Inflammatory macrophage treated with lipopolysaccharide for 4 hours (primary cell): ENCODE measurements at places on chromosomes 12 and 14.

- DNase-seq, result no peak
Measured at GRCh38 chr14:35835208-35835982, 9.3 kb downstream of the BRMS1L start.

- no peak for DNase-seq
Measured at GRCh38 chr12:131159660-131160059, 206.0 kb downstream of the ADGRD1 start.

GRCh38 chr12:107310621-107311020 lies 217.3 kb upstream of the CRY1 start:
- no peak for DNase-seq

- no peak for DNase-seq
Measured at GRCh38 chr12:95877622-95878021, 18.9 kb downstream of the SNRPF start.

DNA sequence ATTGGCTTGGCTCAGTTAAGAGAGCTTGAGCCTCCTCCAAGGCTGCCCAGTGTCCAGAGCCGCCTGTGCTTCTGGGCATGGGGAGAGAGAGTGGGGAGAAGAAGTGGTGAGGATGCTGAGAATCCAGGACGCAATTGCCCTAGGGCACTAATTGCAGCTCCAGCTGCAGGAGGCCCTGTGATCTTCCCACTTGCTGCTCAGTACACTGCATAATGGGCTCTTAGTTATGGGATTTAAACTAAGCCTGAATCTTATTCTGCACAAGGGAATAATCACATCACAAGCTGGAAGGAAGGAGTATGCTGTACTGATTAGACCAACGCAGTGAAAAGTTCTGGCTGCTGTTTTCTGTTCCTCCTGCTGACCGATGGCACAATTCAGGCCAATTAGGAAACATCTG lies 101.0 kb upstream of the PRMT8 start:
- no peak for DNase-seq

DNA sequence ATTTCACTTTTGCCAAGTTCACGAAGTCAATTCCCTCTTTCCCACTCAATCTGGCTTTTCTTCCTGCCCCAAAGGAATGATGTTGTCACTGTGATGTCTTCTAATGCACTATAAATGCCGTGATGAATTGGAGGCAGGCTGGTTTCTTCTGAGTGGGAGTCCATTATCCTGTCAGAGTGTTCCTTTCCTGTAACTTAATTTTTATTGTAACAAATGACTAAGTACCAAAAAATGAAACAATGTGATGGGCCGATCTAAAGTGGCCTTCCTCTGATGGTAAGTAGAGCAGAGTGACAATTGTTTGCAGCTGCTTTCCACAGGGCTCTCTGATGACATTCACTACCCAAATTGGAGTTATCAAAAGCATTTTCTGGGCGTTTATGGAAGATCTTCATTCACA lies 22.2 kb downstream of the TMEM30B start:
- DNase-seq, result no peak

GRCh38 chr12:131950182-131950913 lies 606 bp downstream of the EP400 start:
- no peak for DNase-seq

DNA sequence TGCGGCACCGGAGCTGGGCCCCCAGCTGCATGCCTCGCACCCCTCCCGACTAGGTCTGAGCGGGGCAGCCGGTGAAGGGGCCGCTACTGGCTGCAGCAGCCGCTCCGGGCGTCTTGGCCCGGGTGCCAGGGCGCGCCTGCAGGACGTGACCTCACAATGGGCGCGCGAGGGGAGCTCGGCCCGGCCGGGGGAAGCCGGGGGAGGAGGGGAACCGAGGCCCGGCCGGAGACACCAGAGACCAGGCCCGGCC lies 353 bp downstream of the BAG5 start:
- peak; percentile 45 for DNase-seq

GRCh38 chr12:110002676-110003515 lies 3.7 kb downstream of the ANKRD13A start:
- DNase-seq, result no peak

DNA sequence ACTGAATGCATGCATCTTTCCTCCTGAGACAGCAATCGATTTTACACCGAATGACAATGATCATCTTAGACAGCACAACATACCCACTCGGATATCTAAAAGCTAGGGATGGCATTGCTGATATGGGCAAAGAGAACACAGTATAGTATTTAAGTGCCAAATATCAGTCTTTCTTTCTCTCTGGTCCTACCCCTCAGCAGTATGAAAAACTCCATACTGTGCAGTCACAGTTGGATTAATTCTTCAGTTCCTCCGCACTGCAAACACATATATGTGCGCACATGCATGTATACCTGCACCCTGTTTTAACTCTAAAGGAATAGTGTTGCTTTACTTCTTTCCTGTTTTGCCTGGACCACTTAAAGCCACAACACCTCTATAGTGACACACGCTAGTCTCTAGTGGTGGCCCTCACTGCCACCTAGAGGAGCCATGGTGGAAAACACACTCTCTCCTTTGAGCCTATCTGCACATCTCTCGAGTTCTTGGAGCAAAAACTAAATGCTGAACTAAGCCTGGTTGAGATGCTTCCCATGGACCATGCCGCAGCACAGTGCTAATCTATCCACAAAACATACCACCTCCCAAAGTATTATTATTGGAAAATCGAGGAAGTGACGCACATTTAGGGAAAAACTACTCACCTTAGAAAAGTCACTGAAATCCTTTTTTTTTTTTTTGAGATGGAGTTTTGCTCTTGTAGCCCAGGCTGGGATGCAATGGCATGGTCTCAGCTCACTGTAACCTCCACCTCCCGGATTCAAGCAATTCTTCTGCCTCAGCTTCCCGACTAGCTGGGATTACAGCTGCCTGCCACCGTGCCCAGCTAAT lies 11.9 kb downstream of the TMEM52B start:
- DNase-seq, result peak; percentile 78

- no peak for DNase-seq
Measured at GRCh38 chr12:79512068-79512467, 178.7 kb downstream of the PAWR start.

GRCh38 chr12:132614861-132615578 lies 3.6 kb upstream of the P2RX2 start:
- peak; percentile 68 for DNase-seq

GRCh38 chr12:11958221-11959091 lies 112.3 kb upstream of the BCL2L14 start:
- DNase-seq, result peak; percentile 82

DNA sequence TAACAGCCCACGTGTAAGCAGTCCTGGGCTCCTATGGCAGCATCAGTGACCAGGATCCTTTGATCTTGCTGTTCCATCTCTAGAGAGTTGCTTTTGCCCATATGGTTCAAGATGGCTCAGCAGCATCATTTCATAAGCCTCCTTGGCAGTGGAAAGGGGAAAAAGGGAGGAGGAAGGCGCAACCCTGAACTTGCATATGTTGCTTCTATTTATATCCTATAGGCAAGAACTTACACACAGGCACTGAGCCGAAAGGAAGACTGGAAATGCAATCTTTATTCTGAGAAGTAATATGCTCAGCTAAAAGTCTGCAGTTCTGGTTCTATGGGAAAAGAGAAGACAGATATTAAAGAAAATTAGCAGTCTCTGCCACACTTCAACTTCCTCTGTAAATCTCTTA lies 167.7 kb upstream of the PLXNC1 start:
- DNase-seq, result peak; percentile 18

GRCh38 chr12:87092421-87092820 lies 836.2 kb upstream of the MGAT4C start:
- no peak for DNase-seq

DNA sequence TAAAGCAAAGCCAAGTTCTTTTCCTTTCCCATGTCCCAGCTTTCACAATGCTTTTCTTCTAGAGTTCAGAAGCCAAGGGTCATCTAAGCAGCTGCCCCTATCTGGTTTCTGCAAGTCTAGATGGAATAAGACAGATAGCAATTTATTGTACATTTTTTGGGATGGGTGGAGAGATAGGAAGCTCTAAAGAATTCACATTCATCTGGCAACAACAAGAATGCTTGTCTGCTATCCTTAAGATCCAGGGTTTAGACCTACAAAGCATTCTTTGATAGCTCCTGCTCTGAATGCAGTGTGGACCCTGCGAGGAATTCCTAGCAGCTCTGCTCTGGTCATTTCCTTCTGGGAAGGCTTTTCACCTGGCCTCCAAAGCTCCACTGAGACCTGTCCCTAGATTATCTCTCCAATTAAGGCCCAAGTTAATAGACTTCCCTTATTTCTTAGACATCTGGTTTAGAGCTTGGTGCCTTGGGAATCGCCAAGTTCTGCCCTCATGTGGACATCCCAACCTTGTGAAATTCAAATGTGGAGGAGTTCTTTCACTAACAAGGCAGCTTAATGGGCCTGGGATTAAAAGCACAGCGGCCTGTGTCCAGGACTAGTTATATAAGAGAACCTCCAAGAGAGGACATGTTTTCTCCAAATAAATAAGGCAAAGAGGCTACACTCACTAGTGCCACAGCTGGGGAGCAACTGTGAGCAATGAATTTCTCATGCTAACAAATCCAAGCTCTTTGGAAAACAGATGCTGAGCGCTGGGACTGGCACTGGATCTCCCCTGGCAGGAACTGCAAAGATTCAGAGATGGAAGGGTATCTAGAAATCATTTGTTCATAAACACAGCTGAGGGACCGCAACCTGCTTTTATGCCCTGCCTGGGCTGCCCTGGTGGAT lies 384.5 kb upstream of the DDHD1 start:
- no peak for DNase-seq

- no peak for DNase-seq
Measured at GRCh38 chr14:36087411-36087810, 89.1 kb downstream of the PTCSC3 start.

- no peak for DNase-seq
Measured at GRCh38 chr12:91111366-91112325, at the start of gene LUM. LUM (minus strand) TSS chr12:91111494; CDS start chr12:91108979, 2,515 bp downstream.

GRCh38 chr14:64654246-64654900 lies 49.9 kb upstream of the PLEKHG3 start:
- peak; percentile 97 for DNase-seq

GRCh38 chr12:132321321-132322118 lies 7.9 kb downstream of the GALNT9 start:
- no peak for DNase-seq

DNA sequence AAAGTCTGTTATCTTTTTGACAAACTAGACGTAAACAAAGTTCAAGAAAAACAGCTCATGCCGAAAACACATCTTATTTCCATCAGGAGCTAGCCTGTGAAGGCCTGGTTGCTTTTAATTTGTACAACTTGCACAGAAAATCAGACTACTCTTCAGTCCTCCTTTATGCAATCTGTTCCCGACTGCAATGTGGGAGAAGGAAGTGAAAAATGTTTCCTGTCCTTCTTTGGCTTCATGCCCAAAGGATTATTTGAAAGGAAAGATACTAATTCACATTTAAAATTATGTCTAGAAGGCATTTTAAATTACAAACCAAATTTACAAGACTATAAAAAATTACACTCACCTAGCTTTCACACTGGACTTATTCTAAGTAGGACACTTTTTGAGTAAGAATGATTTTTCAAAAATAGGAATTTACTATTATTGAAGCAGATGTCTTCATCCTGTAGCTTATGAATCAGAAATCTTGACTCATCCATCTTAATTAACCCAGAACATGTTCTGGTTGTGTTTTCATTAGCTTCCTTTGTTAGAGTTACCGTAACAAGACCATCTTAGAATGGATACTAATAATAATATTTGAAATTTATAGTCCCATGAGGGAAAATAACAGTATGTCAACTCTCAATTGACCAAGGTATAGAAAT lies 272.6 kb downstream of the PRKD1 start:
- no peak for DNase-seq

- DNase-seq, result no peak
Measured at GRCh38 chr12:47194501-47194900, 114.7 kb upstream of the AMIGO2 start.

GRCh38 chr12:15322164-15323061 lies at the start of gene PTPRO:
PTPRO (plus strand) TSS chr12:15322508.
- no peak for DNase-seq

GRCh38 chr12:46554460-46554859 lies 181.9 kb upstream of the SLC38A2 start:
- DNase-seq, result no peak

DNA sequence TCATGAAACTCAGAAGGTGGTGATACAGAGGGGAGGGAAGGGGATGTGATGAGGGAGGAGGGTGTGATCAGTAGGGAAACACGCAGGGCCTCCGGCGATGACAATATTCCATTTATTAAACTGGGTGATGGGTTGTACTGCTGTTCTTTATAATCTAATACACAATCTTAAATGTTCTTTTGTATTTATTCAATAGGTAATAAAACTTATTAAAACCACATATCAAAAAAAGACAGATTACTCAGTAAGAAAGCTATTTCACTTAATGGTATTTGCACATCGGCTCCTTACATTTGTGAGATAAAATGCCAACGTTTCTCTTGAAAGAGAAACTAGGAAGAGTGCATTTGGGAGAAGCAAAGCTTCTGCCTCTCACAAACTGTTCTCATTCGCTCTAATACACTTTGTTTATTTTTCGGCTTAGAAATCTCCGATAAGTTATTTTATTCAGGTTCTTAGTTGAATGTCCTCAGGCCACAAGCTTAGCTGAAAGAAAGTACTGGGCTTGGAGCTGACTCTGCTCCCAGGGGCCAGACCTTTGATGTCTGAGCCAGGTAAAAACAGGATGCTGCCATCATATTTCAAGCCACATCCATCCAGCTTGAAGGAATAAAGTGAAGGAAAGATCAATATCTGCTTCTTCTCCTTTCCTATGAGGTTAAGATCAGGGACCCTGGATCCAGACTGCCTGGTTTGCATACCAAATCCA lies 17.5 kb downstream of the STON2 start:
- DNase-seq, result no peak

GRCh38 chr12:129202109-129202814 lies 349.0 kb downstream of the GLT1D1 start:
- no peak for DNase-seq

GRCh38 chr12:54648265-54648664 lies at the start of gene DCD:
DCD (minus strand) TSS chr12:54648365; CDS start chr12:54648303, 62 bp downstream.
- no peak for DNase-seq

DNA sequence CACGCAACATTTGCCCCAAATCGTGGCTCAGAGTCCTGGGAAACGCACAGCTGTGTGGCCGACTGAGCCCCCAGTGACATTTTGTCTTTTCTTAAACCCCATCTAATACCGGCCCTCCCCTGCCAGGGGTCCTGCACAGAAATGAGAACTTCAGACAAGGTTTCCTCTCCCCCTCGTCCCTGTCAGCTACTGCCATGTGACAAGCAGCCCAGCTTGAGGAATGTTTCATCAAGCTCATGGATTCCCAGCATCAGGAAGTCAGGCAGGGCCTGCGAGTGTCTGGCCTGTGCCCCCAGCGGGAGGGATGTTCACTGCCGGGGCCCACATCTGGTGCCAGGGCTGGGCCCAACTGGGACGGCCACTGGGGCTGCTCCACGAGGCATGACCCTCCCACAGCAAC lies 15.9 kb downstream of the MMP17 start:
- DNase-seq, result no peak

GRCh38 chr12:10386857-10387256 lies 3.0 kb downstream of the KLRK1 start:
- no peak for DNase-seq

- DNase-seq, result no peak
Measured at GRCh38 chr14:95770777-95771176, 56.9 kb upstream of the TCL1A start.

DNA sequence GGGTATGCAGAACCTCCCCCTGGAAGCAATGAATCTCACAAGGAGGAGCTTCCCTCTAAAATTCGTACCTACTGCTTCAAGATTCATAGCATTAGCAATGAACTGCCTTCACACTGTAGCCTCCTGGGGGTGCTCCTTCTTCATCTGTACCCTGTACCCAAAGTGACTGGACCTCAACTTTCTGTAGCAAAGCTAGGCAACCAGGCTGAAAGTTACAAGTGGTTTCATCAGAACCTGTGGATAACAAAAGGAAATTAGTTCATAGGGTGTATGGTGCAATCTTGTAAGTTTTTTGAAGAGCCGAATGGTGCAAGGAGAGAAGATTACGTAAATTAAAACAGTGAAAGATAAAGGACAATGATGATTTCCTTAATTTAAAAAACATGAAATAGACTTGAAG lies 1541.7 kb upstream of the FLRT2 start:
- DNase-seq, result peak; percentile 16
